ENCODE measurements at places on chromosomes 12 and 14. TPM values are rescaled to one million over a fixed set of nuclear protein-coding genes. Genes with fewer than 3 reads are reported as not detected.

DNA sequence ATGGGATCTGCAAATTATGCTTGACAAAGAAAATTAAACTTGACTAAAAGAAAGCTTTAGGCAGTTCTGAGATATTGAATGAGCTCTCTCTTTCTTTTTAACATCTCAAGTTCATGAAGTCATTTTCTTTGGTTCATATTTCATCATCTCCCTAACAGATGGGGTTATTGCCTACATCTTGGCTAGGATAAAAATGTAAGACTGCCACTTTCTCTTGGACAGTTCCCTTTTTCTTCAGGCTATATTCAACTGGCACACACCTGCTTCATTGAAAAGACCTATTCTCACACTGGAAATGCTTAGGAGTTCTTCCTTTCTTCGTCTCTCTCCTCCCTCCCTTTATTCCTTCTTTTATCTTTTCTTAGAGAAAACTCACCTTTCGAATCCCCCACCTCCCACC is 355.9 kb upstream of the SEL1L start:
- DNase-seq, result no peak

The KRT79 gene
- total RNA-seq, result not detected

DNA sequence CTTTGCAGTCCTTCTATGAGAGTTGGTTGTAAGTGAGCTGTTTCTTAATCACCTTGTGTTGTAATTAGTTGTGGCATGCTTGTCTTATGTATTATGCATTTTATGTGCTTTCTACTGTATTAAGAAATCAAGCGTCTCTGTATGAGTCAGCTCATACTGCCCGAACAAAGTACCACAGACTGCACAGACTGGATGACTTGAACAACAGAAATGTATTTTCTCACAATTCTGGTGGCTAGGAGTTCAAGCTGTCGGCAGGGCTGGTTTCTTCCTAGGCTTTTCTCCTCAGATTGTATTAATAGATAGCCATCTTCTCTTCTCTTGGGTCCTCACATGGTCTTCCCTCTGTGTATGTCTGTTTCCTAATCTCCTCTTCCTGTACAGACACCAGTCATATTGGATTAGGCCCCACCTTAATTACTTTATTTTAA is 77.7 kb downstream of the FLRT2 start:
- DNase-seq, result no peak

GRCh38 chr14:22981090-22981875 is 1.1 kb downstream of the AJUBA start:
- DNase-seq, result no peak

DNA sequence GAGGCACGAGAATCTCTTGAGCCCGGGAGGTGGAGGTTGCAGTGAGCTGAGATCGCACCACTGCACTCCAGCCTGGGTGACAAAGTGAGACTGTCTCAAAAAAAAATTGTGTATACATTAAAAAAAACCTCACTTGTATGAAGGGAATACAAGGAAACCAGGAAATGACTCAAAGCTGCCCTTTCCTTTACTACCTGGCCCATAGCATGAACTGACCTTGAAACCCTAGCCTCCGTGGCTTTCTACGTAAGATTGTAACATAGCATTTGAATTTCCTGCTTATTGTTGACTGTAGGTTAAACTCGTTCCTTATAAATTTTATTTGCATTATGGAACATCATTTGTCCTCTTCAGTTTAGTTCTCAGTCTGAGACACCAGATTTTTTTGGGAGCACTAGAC is 9.1 kb upstream of the DDX47 start:
- DNase-seq, result no peak
